ENCODE measurements at places on chromosomes 3 and 15.
A peak's percentile ranks its signal among the peaks of the same experiment; 100 is the strongest.

- DNase-seq: no peak
These were observed 409.1 kb upstream of the ATP11B start for GRCh38 chr3:182384221-182384620.

DNA sequence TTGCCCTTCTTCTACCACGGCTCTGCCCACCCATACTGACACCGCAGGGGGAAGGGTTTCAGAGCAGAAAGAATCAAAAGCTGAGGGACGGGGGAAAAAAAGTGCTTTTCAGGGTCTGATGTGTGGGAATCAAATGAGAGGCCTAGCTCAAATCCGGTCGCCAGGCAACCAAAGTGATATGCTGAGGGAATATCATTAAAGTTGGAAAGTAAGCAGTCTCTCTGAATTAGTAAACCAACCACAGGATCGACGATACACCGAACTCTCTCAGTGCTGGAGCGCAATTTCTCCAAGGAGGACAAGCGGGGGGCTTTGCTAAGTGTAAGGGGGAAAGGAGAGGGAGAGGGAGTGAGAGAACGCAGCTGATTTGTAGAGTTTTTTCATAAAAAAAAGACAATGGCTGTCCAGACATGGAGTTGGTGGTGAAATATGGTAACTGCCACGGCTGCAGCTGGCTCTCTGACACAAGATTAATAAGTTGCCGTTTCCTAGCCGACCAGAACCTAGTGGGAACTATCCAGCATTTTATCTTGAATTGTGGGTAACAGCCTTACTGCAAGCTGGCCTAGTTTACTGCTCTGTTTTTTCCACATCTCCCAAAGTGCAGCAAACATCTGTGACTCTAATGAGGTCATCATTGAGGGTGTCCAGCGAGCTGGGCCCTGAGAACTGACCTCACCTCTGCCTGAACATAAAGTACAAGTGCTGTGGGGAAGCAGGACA is 530.2 kb downstream of the SOX2 start:
- peak; percentile 88 for DNase-seq

- DNase-seq: peak; percentile 54
These were observed 68.6 kb upstream of the TPRG1 start for GRCh38 chr3:189103208-189103607.

DNA sequence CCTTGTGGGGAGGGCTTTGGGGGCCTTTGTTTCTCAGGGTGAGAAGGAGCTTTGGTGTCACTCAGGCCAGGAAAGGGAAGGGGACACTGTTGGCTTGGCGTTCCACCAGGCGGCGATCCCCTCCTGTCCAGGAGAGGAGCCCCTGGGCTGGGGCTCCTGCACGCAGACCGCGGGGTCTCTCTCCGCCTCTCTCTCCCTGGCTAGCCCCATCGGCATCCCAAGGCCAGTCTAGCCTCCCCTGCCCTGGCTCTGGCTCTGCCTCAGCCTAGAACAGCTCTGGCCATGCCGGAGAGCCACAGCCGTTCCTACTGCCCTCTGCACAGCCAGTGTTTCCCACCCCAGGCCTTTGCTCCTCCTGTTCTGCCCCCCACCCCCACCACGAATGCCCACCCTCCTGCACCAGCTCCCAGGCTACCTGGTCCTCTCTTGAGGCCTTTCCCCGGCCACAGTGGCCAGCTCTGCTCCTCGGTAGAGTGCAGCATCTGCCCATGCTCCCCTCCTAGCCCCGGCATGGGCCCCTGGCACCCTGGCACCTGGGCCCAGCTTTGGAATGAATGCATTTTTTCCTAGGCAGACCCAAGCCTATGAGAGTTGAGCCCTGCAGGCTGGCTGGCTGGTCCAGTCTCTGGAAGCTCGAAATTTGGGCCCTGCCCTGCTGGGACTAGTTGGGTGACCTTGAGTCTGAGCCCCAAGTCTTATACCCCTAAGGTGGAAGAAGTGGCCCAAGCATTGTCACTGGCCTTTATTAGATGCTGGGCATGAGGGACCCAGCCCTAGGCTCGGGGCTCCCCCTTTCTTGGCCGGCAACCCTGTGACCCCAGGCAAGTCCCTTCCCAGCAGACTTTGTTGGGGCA is 2.4 kb downstream of the PLXNA1 start:
- DNase-seq: no peak

DNA sequence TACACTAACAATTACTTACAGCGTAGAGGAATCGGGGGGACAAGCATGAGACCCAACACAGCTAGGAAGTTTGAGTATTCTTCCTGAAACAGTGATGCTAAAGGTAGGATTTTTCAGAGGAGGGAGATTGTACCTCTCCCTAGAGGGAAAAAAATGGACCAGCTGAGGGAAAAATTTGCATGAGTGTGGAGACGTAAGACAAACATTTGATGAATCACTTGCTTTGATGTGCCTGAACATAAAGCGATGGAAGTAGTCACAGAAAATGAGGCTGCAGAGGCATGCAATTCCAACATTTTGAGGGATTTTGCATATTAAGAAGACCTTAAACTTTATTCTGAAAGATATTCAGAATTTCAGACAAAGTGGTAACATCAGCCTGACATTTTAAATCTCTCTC is 102.2 kb downstream of the COL6A6 start:
- no peak for DNase-seq

GRCh38 chr3:97297032-97297431 is 467.5 kb upstream of the ARL6 start:
- DNase-seq: no peak

DNA sequence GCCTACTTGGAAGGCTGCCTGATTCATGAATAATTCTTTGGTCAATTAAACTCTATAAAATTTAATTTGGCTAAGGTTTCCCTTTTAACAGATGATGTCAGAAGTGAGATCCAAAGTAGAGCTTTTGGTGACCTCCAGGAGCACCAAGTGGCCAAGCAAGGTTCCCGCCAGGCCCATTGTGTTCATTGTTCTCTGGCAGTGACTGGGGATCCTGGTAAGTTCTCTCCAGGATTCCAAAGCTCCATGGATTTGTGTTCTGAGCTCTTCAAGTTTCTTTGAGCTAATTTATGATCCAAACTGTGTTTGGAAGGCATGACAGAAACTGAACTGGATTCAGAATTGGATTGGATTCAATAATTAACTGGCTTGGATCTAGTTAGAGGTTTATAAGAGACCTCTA is 72.0 kb upstream of the ALDH1L1 start:
- no peak for DNase-seq

GRCh38 chr15:90053685-90054466 is 48.4 kb downstream of the IDH2 start:
- DNase-seq: no peak

GRCh38 chr3:33663042-33663441 is 55.0 kb downstream of the CLASP2 start:
- no peak for DNase-seq

All from fibroblast of mammary gland (primary cell).